ENCODE measurements at places on chromosomes 13 and 19. TPM values are rescaled to one million over a fixed set of nuclear protein-coding genes. Genes with fewer than 3 reads are reported as not detected.

ADGRE3 gene
- total RNA-seq, result not detected

DNA sequence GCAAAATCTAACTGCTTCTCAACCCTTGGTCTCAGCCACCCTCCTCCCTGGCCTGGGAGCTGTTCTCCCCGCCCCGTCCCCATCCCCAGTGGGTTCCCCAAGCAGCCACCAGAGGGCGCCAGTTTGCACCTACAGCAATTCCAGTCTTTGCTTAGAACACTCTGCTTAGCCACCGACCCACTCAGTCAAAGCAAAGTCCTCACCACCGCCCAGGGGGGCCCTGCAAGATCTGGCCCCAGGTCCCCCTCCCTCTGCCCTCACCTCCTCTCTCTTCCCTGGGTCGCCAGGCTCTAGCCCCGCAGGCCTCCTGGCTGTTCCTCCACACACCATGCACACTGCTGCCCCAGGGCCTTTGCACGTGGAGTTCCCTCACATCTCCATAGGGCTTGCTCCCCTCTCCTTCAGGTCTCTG is 12.4 kb downstream of the TMEM143 start:
- no peak for DNase-seq

GRCh38 chr19:46913852-46914430 is 53.1 kb downstream of the ARHGAP35 start:
- no peak for DNase-seq

- DNase-seq, result no peak
Measured at GRCh38 chr19:19504754-19505668, 10.3 kb downstream of the TSSK6 start.

DNA sequence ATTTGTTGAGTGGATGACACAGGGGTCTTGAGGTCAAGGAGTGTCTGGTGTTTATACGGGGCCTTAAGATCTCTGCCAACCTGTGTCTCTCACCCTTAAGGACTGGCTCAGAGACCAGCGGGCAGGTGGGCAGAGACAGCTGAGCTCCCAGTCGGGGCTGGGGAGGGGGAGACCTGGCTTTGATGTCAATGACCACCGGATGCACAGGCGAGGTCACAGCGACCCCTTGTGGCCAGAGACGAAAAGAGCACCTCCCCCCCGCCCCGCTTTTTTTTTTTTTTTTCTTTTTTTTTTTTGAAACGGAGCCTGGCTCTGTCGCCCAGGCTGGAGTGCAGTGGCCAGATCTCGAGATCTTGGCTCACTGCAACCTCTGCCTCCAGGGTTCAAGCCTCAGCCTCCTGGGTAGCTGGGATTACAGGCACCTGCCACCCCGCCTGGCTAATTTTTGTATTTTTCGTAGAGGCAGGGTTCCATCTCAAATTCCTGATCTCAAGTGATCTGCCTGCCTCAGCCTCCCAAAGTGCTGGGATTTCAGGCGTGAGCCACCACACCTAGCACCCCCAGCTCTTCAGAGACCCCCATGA is 12.1 kb upstream of the KLK14 start:
- no peak for DNase-seq
